Left hindlimb (tissue), 1 donor: ENCODE measurements at places on chromosomes 6 and 20.
A peak's percentile ranks its signal among the peaks of the same experiment; 100 is the strongest.

DNA sequence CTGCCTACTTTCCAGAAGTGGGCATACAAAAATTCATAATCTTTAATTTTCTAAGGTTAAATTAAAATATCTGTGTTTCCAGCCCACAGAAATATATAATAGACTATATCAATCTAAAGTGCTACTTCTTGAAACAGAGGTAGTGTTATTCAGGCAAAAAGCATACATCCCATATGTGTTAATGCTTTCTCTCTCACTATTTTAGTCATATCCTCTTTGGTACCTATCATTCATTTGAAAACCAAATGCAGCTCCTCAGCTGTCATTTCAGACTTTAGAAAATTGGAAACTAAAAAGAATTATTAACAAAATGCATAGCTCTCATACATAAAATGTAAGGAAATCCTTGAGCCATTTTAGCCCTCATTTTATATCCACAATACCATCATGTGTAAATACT, 925 bp downstream of the FHL5 start:
- no peak for DNase-seq

GRCh38 chr6:52415333-52415732, 4.8 kb upstream of the EFHC1 start:
- no peak for DNase-seq

DNA sequence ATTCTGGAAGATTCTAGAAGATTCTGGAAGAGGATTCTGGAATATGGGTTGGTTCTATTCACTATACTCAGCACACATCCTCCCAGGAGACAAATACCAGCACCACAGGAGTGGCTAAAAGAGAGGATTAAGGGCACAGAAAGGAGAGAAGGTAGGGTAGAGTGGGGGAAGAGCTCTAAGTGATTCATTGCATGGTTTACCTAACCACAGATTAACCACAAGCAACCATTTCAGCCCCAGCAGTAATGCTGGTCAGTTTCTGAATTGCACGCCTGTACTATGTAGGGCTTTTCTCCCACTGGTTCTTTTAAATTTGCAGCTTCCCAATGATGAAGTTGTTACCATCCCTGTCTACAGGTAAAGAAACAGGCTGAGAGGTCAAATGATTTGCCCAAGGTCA, 192.7 kb upstream of the PMEPA1 start:
- DNase-seq: no peak

GRCh38 chr6:97958134-97958533, 675.1 kb upstream of the MMS22L start:
- no peak for DNase-seq

DNA sequence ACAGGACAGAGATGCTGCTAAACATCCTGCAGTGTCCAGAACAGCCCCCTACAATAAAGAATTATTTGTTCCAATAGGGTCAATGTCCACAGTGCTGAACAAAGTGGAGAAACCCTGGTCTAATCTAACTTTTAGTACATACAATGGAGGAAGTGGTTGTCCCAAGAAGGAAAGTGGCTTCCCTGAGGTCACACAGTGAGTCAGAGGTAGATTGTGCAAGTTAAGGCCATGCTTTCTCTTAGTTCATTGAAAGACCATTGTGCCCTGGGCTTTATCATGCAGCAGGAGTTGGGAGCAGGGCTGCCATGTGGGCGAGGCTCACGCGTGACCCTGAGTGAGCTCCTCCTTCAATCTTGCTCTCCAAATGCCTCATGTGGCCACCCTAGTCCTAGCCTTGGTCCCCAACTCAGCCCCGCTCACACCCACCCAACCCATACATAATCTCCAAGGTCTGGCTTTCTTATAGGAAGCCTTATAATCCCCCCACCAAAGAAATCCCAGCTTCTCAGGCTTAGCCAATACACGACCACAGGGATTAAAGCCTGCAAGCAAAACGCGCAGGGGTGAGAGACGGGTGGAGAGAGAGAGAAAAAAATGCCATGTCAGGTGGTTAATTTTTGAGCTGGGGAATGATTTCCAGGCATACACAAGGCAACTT, 19.9 kb downstream of the SLC13A3 start:
- no peak for DNase-seq

GRCh38 chr6:17705778-17706579, 746 bp downstream of the NUP153 start:
- DNase-seq: peak; percentile 82

GRCh38 chr6:3751730-3752530, 417 bp upstream of the PXDC1 start:
- DNase-seq: peak; percentile 96

DNA sequence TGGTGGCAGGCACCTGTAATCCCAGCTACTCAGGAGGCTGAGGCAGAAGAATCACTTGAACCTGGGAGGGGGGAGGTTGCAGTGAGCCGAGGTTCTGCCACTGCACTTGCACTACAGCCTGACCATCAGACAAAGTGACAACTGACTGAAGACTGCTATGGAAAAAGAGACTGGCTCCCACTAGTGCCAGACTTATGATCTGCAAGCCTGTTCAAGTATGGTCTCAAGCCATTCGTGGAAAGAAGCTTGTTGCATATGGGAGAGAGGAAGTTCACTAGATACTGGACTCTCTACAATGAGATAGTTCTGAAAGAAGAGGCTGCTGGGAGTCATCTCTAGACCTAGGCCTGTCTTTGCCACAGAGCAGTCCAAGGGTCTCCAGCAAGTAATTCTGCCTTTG, 26.7 kb downstream of the MDN1 start:
- no peak for DNase-seq

- no peak for DNase-seq
Measured at GRCh38 chr6:43665376-43665775, 20.5 kb downstream of the RSPH9 start.

DNA sequence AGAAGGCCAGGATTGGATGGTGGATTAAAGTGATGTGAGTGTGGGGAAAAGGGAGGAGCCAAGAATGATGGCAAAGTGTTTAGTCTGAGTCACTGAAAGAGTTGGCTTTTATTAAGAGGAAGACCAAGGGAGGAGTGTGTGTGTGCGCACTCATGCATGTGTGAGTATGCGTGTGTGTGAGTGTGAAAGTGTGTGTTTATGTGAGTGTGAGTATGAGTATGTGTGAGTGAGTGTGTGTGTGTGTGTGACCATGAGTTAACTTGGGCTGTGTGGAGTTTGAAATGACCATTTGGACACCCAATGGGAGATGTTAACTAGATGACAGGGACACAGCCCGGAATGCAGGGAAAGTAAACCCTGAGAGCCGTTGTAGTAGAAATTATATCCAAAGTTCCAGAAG, 57.6 kb upstream of the EYA2 start:
- no peak for DNase-seq

DNA sequence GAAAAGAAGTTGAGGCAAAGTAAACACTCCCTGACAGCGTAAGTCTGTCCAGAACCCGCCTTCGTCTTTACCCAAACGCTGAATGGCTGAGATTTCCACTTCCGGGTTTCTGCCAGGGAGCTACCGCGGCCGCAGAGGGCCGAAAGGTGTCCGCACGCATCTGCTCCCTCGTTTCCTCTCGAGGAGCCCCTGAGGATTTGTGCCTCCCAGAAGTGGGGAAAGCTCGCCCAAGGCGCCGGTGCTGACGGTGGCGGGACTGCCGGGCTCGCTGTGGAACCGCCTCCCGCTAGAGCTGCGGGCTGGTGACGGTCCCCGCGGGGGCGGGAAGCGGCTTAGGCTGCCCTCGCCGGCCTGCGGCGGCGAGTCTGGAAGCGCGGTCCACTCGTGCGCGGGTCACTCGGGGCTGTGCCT, 1760.2 kb upstream of the DEFB115 start:
- DNase-seq: no peak

DNA sequence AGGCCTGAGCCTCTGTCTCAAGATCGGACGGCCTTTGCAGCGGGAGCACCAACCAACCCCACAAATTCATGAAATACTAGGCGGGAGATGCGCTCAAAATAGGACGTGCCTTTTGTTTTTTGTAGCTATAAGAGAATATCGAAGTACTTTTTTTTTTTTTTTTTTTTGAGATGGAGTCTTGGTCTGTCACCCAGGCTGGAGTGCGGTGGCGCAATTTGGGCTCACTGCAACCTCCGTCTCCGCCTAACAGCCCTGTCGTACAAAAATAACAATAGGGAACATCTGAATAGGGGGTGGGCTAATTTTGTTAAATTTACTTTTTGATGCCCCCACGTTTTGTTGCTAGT, 5.9 kb upstream of the TUBB2A start:
- DNase-seq: no peak

DNA sequence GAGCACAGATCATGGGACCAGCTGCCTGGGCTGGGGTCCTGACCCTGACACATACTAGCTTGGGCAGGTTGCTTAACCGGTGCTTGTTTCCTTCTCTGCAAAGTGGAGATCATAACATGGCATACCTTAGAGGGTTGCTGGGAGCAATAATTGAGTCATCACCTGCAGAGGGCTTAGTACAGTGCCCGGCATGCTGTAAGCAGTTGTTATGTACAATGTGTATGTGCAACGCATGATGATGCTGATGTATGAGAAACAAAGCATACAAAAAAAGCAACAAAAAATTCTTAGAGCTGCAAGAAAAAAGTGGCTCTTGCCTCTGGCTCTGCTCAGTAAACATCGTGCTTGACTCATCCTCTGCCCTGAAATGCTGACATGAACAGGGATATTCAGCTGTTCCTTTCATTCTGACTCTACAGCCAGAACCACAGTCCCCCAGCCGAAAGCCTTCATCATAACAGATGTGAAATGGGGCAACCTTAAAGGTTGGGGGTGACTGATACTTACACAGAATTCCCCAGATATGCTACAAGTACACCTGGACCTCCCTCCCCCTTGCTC, 91.7 kb downstream of the CLIC5 start:
- no peak for DNase-seq

- no peak for DNase-seq
Measured at GRCh38 chr6:72826037-72826436, 204.2 kb downstream of the KCNQ5 start.

DNA sequence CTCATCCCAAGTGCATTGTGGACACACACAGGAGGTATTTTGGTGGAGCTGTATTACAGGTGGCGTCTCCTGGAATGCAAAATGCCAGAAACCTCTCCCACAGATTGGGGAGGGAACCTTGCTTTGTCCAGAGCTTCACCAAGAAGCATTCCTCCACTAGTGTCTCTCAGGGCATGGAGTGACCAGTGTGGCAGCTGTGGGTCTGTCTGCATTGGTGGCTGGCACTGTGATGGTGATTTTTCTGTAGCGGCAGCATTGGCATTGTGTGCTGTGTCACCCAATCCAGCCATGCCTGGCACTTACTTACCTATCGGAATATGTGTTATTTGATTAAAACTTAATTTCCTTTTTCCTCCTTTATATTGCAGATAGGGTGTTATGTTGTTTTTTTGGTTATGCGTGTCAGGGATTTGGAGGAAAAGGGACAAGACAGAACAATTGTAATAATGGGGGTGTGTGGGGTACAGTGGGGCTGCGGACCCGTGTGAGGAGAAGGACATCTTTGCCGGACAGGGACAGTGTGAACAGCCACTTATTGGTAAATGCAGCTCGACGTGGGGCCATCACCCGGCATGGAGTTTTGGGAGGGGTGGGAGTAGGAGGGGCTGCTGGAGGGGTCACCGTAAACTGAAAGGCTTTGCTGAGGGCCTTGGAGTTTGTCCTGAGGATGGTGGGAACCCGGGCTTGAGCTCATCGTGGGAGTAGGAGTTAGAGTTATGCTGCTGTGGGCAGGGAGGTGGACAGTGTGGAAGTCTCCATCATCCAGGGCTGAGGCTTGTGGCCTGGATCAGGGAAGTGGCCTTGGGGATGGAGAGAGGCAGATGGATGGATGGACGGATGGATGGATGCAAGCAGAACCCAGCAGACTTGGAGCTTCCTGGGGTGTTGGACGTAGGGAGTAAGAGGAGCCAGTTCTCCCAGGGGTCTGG, 105.0 kb downstream of the SYCP2 start:
- no peak for DNase-seq

GRCh38 chr6:40490508-40490907, 96.7 kb downstream of the LRFN2 start:
- DNase-seq: no peak

DNA sequence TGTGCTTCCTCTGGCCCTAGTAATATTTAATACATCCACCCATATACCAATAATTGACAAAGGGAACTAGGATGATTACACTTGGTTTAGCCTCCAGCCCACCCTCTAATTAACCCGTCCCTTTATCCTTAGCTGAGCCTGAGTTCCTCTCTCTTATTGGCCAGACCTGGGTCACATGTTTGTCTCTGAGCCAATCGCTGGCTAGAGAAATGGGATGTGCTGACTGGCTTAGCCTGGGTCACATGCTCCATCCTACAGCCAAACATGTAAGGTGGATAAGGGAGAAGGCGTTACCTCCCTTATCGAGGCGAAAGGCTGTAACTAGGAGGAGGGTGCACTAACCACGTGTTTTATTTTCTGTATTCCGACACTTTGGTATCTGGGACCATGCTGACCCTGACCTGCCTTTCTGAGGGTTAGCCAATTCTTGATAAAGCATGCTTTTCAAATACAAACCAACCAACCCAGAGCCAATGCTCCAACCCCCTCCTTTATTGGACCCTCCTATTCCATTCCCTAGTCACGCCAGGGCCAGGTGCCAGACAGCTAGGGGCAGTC, 262.7 kb downstream of the PREX1 start:
- no peak for DNase-seq

- DNase-seq: no peak
Measured at GRCh38 chr20:25223179-25223661, 24.7 kb upstream of the PYGB start.

GRCh38 chr6:18693881-18694280, 306.7 kb downstream of the RNF144B start:
- DNase-seq: no peak

GRCh38 chr20:32585586-32586127, 524 bp upstream of the NOL4L start:
- DNase-seq: no peak

DNA sequence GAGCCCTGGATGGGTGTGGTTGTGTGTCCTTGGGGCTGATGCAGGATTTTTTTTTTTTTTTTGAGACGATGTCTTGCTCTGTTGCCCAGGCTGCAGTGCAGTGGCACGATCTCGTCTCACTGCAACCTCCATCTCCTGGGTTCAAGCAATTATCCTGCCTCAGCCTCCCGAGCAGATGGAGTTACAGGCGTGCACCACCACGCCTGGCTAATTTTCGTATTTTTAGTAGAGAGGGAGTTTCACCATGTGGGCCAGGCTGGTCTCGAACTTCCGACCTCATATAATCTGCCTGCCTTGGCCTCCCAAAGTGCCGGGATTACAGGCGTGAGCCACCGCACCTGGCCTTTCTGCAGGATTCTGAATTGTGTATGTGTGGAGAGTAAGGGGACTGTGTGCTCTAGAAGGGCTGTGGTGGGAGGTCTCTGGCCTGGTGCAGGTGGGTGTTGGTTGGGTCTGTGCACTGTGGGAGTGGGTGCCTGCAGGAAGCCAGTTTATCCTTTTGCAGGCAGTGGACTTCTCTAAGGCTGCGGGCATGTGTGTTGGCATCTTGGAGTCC, 11.0 kb upstream of the ID1 start:
- no peak for DNase-seq
